GM13976 (cell line): ENCODE measurements at places on chromosomes 13 and 19.

DNA sequence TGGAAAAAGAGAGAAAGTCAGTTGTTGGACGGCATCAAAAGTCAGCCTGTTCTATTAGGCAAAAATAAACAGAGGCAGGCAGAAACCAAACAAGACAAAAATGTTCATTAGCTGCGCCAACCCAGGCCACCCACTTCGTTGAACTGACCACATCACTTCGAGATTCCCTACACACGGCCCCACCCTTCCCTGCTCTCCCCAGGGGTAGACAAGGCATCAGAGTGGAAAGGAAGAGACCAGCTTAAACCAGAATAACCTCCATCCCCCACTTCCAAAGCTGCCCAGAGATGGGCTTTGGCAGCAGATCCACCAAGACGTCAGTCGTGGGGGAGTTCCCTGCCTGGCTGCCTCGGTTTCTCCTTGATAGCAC lies 204.6 kb upstream of the TSHZ3 start:
- DNase-seq = no peak

GRCh38 chr13:39930544-39931444 lies 275.3 kb downstream of the COG6 start:
- DNase-seq = no peak

DNA sequence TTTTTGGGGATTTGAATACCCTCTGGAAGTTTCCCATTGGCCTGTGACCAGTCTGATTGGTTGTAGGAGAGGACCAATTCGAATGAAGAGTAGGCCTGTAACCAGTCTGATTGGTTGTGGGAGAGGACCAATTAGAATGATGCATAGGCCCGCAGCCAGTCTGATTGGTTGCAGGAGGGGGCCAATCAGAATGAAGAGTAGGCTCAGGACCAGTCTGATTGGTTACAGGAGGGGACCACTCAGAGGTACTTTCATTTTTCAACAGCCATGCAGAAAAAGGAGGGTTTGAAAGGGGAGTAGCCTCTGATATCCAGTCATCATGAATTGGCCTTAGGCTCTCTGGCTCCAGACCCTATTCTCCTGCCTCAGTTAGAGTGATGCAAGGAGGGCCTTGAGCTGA lies 30.4 kb upstream of the SLC1A5 start:
- DNase-seq = no peak

GRCh38 chr19:42130254-42130573 lies 2.0 kb downstream of the POU2F2 start:
- no peak for DNase-seq

GRCh38 chr19:8518536-8518935 lies 4.6 kb upstream of the ZNF414 start:
- no peak for DNase-seq

- DNase-seq = no peak
Measured at GRCh38 chr19:33797802-33798671, 1.4 kb downstream of the KCTD15 start.
